ENCODE measurements at places on chromosomes 1 and 21.

- no peak for DNase-seq
Observed at GRCh38 chr1:62450301-62450700, 13.5 kb downstream of the USP1 start.

DNA sequence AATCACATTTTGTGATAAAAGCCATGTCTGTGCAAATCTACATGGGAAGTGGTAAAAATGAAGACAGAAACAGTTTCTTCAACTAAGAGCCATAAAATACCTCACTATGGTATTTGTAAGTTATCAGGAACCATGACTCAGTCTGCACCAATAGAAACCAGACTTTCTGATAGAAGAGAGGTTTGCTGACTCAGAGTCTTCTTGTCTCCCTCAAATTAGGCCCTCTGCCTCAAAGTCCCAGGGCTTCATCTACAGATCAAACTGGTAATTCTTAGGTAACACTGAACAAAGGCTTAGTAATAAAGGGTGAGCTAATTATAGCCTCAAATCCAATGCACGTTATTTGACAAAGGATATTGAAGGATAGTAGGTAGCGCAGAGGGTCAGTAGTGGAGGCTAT lies 30.9 kb upstream of the SSX2IP start:
- no peak for DNase-seq

GRCh38 chr1:93768380-93768863 lies 86.8 kb upstream of the BCAR3 start:
- no peak for DNase-seq

GRCh38 chr1:44377925-44378784 lies 23.1 kb upstream of the ERI3 start:
- peak; percentile 38 for DNase-seq

GRCh38 chr1:216643176-216643575 lies 80.1 kb downstream of the ESRRG start:
- no peak for DNase-seq

DNA sequence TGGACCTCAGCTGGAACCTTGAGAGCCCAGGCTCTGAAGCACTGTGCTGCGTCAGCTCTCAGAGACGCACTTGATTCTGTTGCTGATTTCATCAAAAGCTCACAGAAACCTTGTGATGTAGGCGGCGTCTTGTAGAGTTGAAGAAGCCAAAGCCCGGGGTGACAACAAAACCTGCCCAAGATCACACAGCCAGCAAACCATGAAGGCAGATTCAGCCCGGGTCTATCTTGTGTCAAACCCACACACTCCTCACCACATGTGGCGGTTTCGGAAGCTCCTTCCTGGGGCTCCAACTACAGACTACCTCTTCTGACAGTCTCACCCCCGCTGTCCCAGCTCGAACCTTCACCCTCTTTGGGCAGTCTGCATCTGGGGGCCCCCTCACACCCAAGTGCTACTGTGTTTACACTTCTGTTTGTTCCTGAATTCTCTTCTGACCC lies 50.4 kb downstream of the TENT5C start:
- no peak for DNase-seq

DNA sequence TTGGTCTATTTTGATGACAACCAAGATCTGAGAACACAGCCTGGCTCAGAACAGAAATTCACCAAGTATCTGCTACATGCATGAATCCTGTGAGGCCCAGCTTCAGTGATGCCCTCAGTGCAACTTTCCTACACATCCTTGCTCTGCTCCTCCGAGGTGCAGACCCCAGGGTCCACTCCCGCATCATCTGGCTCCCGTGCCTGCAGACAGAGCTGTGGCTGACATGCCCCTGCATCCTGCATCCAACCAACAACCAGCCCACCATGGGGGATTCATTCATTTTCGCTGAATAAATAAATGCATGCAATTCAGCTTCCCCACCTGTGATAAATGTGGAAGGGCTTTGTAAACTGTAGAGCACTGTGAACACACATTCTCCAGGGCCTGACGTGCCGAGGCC lies 112.3 kb downstream of the GLIS1 start:
- DNase-seq, result no peak

- DNase-seq, result no peak
Observed at GRCh38 chr1:83000286-83000685, 998.6 kb downstream of the TTLL7 start.

- no peak for DNase-seq
Observed at GRCh38 chr1:67429528-67430357, 459 bp downstream of the SERBP1 start.

- no peak for DNase-seq
Observed at GRCh38 chr1:218994615-218995014, 179.1 kb upstream of the LYPLAL1 start.

DNA sequence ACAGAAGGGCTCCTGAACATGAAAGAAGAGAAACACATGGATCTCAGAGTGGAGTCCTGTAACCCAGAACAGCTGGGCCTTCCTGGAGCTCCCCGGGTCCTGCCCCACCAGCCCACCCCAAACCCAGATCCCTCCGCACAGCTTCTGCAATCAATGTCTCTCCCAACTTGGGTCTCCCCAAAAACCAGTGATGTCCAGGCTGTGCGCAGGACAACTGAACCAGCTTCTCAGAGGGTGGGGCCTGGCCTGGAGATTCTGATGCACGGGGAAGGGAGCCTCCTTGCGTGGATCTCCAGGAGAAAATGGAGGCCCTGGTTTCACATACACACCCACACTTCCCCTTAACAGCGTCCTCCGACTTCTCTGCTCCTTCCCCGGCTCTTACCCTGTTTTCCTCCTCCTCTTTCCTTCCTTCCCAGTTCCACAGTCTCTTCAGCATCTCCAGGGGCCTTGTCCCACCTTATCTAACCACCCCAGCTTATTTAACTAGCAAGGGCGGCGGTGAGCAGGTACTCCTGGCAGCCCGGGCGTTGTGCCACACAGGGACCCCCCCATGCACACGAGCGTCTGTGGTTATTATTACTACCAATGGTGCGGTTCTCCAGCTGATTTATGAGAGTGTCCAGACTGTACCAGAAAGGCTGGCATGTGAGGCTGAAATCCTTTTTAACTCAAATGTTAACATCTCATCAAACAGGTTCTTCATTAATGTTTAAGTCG lies 11.2 kb upstream of the MX2 start:
- no peak for DNase-seq

DNA sequence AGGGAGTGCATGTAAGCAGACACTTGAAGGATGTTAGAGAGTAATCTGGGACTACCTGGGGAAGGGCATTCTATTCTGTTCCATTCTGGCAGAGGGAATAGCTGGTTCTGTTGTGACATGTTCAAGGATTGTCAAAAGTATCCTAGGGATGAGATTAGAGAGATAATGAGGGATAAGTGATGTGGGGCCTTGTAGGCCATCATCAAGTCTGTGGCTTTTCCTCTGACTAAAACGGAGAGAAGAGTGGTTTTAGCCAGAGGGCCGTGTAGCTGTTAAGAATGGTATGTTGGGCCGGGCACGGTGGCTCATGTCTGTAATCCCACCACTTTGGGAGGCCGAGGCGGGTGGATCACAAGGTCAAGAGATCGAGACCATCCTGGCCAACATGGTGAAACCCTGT lies 23.6 kb downstream of the TGFB2 start:
- DNase-seq, result no peak

GRCh38 chr1:24932284-24932683 lies 2.2 kb upstream of the RUNX3 start:
- peak; percentile 26 for DNase-seq

DNA sequence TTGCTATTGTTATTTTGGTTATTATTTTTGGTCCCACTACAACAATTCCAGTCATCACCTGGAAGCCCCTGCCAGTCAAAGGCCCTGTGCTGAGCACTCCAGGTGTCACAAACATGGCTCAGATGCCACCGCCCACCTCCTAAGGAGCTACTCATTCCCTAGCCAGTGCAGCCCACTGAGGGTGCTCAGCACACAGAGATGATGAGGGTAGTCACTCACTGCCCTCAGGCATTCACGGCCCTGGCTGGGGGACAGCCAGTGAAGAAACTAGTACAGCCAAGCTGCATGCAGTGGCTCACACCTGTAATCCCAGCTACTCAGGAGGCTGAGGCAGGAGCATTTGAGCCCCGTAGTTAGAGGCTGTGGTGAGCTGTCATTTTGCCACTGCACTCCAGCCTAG lies 42.3 kb downstream of the NIPAL3 start:
- DNase-seq, result no peak

DNA sequence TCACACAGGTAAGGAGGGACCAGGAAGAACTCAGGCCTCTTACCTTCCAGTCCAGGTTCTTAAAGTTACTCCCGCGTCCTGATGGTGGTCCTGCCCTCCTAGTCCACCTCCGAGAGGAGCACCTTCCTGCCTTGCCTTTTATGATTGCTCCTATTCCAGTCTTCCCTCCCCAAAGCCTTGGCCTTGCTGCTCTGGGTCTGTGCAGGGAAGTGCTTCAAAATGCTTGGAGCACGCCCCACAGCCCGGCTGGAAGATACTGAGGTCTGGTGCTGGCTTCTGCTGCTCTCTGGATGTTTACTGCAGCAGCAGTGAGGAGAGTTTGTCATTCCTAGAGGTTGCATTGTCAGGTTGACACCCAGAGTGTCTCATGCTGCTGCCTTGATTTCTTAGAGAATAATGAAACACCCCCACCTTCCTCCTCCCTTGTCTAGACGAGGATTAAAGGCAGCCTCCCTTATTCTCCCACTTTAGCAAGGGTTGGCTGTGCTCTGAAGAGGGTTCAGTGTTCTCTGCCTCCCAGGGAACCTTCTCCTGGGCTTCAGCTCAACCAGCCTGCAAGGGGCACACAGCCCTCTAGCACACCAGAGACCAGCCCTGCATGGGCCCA lies 142.2 kb upstream of the CACNA1E start:
- no peak for DNase-seq

DNA sequence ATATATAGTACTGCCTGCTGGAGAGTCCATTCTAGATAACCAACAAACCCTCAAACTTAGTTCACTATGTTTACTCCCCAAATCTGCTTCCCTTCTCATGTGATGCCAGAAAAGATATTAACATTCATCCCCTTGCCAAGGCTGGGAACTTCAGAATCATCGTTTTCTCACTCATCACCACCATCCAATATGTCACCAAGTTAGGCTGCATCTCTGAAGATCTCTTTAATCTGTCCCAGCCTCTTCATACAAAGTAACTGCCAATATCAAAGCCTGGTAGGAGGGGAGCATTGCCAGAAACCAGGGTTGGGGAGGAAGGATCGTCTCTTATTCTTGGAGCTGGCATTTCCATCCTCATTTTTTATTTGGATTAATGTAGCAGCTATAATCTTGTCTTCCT lies 71.6 kb downstream of the XCL2 start:
- no peak for DNase-seq

DNA sequence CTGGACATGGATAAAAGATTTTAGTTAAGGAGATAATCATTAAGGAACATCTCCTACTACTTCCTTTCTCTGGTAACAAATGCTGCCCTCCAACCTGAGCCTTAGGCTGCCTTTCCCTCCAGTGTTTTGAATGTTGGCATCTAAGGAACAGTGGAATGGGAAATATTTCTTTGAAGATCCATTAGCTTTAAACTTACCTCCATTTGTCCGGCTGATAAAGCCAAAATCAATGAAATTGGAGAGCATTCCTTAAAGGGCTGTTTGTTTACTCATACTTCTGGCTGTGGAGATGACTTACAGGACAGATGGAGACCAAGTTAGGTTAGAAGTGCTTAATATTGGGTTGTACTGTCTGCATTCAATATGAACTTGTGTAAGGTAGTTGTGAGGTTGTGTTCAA lies 439.1 kb downstream of the PLA2G4A start:
- no peak for DNase-seq

GRCh38 chr1:155086128-155086741 lies 7.6 kb downstream of the EFNA3 start:
- peak; percentile 25 for DNase-seq

- DNase-seq, result no peak
Observed at GRCh38 chr1:29756901-29757725, 520.8 kb downstream of the PTPRU start.

GRCh38 chr21:44893948-44894656 lies 20.6 kb upstream of the PTTG1IP start:
- no peak for DNase-seq

DNA sequence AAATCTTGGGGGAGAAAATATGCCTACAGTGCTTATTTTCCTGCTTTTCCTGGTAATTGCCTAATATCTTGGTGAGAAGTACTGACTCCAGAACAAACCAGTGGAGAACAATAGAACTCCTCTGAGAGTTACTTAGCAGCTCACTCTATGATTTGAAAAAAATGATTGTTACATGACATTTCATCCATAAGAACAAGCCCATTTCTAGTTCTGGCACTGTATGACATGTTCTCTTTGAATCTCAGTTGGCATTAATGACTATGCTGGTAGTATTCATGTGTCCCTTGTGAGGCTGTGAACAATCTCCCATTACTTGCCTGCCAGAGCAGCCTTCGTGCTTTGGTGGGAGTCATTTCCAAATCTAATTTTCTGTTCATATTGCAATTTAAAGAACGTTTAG lies 58.0 kb downstream of the CLIC4 start:
- no peak for DNase-seq

- DNase-seq, result no peak
Observed at GRCh38 chr1:4064150-4064889, 164.2 kb upstream of the C1orf174 start.

DNA sequence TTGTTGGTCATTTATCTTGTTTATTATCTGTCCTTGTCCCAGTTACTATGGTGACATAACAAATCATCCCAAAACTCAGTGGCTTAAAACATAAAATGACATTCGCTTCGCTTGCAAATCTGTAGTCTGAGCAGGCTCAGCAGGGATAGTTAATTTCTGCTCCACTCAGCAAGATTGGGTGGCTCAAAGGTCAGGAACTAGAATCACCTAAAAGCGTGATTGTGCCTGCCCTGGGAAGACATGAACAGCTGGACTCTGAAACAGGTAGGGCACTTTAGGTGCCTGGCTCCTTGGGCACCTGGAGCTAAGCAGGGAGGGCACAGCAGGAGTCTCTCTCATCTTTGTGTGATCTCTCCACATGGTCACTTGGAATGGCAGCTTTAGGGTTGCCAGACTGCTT lies 14.7 kb upstream of the TRAF3IP3 start:
- DNase-seq, result no peak

DNA sequence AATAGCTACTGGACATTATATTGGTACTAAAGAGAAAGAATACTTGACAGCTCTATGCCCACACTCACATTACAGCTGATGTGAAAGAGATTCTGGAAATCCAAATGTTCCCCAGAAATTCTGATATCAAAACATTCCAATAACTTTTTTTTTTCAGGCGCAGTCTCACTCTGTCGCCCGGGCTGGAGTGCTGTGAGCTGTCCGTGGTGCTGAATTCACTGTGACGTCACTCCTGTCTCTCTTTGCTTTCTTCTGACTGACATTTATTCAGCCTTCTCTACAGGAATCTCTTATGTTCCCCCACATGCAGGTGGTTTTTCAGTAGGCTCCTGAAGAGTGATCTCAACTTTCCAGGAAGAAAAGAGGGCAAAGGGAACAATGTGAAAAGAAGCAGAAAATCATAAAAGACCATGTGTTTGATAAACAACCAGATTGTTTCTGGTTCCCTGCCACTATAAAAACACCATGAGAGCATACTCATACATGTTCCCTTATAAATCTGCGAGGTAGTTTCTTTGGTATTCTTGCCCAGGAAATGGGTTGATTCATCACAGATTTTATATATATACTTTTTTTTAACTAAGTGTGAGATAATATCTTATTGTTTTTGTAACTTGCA lies 6.2 kb downstream of the S100A7A start:
- peak; percentile 15 for DNase-seq
